ENCODE measurements at places on chromosomes 2 and 18. TPM values are rescaled to one million over a fixed set of nuclear protein-coding genes. Genes with fewer than 3 reads are reported as not detected.

DNA sequence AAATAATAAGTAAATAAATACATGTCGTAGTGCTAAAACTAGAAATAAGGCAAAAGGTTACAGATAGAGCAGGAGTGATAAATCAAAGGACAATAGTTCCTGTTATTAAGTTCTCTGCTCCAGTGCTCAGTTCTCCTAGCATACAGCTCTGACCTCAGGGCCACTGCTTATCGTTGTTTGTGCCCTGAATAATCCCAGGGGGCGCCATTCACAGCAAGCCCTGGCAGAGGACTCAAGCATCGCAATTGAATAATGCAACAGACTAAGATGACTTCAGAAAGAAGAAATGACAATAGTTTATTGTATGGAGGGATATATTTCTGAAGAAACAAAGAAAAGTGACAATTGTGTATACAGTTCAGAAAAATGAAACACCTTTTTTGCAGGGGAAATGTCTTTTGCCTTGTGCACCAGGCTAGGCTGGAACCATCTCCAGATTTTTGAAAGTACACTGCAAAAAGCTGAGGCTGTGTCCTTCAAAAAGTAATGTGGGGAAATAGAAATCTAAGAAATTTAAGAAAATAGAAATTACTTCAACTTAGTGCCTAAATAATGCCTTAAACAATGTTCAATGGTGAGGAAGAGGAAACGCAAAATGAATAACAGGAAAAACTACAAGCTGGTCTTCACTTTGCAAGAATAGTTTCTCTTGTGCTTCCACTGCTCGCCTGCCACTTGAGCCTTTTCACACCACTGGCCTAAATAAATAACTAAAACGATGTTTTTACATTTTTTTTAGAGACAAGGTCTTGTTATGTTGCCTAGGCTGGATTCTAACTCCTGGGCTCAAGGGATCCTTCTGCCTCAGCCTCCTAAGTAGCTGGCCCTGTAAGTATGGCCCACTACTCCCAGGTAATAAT lies 19.0 kb upstream of the CCNYL1 start:
- peaks cover 39% of the 10 kb centered on the region for H3K4me1 ChIP-seq
- H3K36me3 ChIP-seq, result no peaks in the 10 kb centered on the region
- no peaks in the 10 kb centered on the region for H3K27me3 ChIP-seq
- H3K27ac ChIP-seq, result peak overlapping the region; percentile 88
- no peak overlapping the region for H3K4me3 ChIP-seq

DNA sequence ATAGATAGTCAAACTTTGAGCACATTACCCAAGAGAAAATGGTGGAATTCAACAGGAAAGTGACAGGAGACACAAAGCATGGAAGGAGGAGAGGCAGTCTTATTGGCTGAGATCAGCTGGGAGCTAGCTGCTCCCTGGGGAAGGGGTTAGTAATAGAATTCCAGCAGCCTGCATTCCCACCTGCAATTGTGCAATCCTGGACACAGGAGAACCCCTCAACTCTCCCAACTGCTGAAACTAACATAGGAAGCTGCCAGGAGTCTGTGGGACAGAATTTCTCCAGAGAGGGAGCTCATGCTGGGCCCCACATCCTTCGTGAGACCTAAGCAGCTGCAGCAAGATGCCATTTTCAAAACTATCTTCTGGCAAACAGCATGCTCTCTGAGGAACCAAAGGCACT lies 69.8 kb upstream of the ACVR1C start:
- no peaks in the 10 kb centered on the region for H3K27me3 ChIP-seq
- no peak overlapping the region for H3K27ac ChIP-seq
- H3K4me3 ChIP-seq, result no peak overlapping the region
- no peak for DNase-seq
- H3K36me3 ChIP-seq, result no peaks in the 10 kb centered on the region

GRCh38 chr2:73043929-73044832 lies 27.3 kb downstream of the SFXN5 start:
- no peak for DNase-seq
- no peak overlapping the region for H3K27ac ChIP-seq

- H3K4me3 ChIP-seq, result no peak overlapping the region
- peaks cover 37% of the 10 kb centered on the region for H3K4me1 ChIP-seq
- H3K27ac ChIP-seq, result peak overlapping the region; percentile 35
- DNase-seq, result peak; percentile 82
- no peaks in the 10 kb centered on the region for H3K36me3 ChIP-seq
Observed at GRCh38 chr2:47065771-47066380, 89.2 kb downstream of the STPG4 start.

- no peak for DNase-seq
- peaks cover 38% of the 10 kb centered on the region for H3K27me3 ChIP-seq
- no peaks in the 10 kb centered on the region for H3K4me1 ChIP-seq
- no peaks in the 10 kb centered on the region for H3K36me3 ChIP-seq
Observed at GRCh38 chr2:41580806-41581205, 467.0 kb upstream of the PKDCC start.

- no peak for DNase-seq
- no peaks in the 10 kb centered on the region for H3K36me3 ChIP-seq
- H3K4me1 ChIP-seq, result no peaks in the 10 kb centered on the region
Observed at GRCh38 chr2:239538357-239539052, 137.7 kb upstream of the HDAC4 start.

- peaks cover 7% of the 10 kb centered on the region for H3K4me1 ChIP-seq
- H3K36me3 ChIP-seq, result no peaks in the 10 kb centered on the region
- H3K27me3 ChIP-seq, result no peaks in the 10 kb centered on the region
Observed at GRCh38 chr2:97970293-97971060, 25.3 kb downstream of the TMEM131 start.

DNA sequence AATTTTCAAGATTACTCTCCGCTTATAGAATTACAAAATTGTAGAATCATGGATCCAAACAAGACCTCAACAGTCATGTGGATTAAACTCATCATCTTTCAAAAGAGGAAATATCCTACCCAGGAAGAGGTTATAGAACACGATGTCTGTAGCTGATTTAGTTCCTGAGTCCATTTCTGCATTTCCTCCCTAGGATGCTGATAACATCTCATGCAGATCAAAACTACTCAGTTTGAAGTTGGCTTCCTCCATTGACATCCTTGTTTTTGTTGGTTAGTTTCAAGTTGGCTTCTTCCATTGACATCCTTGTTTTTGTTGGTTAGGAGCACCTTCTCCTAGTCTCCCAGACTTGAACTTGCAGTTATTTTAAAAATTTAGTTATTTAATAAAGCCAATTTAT lies 147.5 kb downstream of the PARD3B start:
- no peaks in the 10 kb centered on the region for H3K27me3 ChIP-seq
- DNase-seq, result no peak
- H3K36me3 ChIP-seq, result no peaks in the 10 kb centered on the region
- no peak overlapping the region for H3K27ac ChIP-seq
- no peaks in the 10 kb centered on the region for H3K4me1 ChIP-seq

DNA sequence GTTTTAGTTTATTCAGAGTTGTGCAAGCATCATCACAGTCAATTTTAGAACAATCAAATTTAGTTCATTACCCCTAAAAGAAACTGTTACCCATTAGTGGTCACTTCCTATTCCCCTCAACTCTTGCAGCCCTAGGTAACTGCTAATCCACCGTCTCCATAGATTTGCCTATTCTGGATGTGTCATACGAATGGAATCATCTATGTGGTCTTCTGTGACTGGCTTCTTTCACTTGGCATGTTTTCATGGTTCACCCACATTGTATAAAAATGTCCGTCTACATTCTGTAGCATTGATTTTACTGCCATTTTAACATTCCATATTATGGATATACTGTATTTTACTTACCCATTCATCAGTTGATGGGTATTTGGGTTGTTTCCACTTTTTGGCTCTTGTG lies 5.3 kb upstream of the CEP68 start:
- H3K36me3 ChIP-seq, result no peaks in the 10 kb centered on the region
- no peak for DNase-seq
- no peak overlapping the region for H3K27ac ChIP-seq
- no peak overlapping the region for H3K4me3 ChIP-seq
- no peaks in the 10 kb centered on the region for H3K27me3 ChIP-seq

- H3K4me3 ChIP-seq, result no peak overlapping the region
- peaks cover 11% of the 10 kb centered on the region for H3K4me1 ChIP-seq
- H3K27me3 ChIP-seq, result no peaks in the 10 kb centered on the region
- no peak for DNase-seq
Observed at GRCh38 chr2:224938651-224939182, 103.6 kb downstream of the DOCK10 start.

GRCh38 chr2:46364797-46365457 lies 67.7 kb downstream of the EPAS1 start:
- peak; percentile 83 for DNase-seq
- peaks cover 5% of the 10 kb centered on the region for H3K36me3 ChIP-seq
- H3K27me3 ChIP-seq, result no peaks in the 10 kb centered on the region
- peaks cover 11% of the 10 kb centered on the region for H3K4me1 ChIP-seq
- H3K27ac ChIP-seq, result no peak overlapping the region

DNA sequence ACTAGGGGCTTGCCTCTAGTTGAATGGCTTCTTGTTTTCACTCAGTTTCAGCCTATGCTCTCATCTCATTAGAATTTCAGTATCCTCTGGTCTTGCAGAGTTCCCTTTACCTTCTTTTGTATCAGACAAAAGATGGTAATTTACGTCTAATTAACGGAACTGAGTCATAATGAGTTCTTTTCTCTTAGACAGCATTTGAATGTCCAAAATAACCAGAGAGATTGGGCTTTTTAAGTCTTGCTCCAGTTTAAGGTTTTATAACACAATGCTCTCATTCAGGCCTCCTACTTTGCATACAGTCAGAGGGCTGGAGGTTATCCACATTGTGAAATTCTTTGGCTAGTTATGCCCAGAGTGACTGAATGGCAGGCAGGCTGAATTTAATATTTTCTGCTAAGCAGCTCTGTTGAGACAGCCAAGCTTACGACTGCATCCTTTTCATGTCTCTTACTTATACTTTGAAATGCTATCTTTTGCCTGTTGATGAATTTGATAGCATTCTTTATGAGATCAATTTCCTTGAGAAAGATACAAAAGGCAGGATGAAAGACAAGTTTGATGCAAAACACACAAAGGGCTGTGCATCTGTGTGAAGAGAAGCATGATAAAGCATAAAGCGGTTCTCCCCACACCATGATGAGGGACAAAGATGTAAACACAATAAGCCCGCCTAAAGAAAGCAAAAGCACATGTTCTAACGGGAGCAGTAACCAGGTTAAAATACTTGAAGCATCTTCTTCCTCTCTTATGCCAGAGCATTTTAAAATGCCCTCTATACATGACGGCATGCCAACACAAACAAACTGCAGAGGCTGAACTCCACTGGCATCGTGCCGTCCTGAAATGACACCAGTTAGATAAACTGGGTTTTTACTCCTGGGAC lies 90.0 kb downstream of the CDH2 start:
- no peaks in the 10 kb centered on the region for H3K27me3 ChIP-seq
- H3K4me3 ChIP-seq, result no peak overlapping the region
- DNase-seq, result no peak
- no peaks in the 10 kb centered on the region for H3K4me1 ChIP-seq
- H3K36me3 ChIP-seq, result no peaks in the 10 kb centered on the region

- no peaks in the 10 kb centered on the region for H3K36me3 ChIP-seq
- no peaks in the 10 kb centered on the region for H3K4me1 ChIP-seq
- no peaks in the 10 kb centered on the region for H3K27me3 ChIP-seq
- DNase-seq, result peak; percentile 44
Observed at GRCh38 chr18:22268641-22269128, 99.3 kb downstream of the GATA6 start.

DNA sequence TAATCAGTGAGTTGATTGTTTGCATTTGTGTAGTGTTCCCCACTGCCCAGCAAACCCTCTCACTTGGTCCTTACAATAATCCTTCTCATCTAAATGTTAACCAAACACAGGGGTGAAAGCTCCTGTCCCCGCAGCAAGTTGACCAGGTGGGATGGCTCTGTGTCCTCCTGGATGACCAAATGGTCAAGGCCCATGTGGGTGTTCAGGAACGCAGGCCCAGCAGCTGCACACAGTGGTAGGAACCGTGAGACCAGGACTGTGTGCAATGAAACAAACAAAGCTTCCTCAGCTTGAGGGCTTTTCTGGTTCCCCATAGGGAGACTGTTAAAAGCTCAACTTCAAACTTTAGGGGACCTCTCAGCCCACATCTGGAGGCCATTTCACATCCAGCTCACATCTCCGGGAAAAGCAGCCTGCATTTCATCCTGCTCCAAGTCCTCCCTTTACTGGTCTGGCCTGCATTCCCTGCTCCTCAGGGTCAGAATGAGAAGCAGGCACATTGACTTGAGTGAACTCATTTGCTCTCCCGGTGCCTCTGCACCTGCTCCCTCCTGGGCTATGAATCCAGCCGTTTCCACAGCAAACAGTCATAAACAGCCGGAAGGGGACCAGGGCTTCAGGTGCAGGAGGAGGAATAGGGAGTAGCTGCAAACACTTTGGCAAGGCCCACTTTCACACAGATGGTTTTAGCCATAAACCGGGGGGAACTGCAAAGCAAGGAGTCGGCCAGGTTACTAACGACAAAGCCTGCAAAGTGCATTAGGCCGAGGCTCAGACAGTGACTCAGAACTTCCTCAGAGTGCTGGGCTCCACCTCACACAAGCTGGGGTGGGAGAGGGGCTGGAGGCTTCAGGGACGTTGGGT lies 144.7 kb downstream of the CAPN13 start:
- H3K4me1 ChIP-seq, result peaks cover 48% of the 10 kb centered on the region
- H3K36me3 ChIP-seq, result 0 out of 2 replicates have a peak, but pooled peaks cover under 1% of the 10 kb centered on the region
- peak; percentile 65 for DNase-seq
- H3K27ac ChIP-seq, result peak overlapping the region; percentile 40
- H3K27me3 ChIP-seq, result no peaks in the 10 kb centered on the region
- no peak overlapping the region for H3K4me3 ChIP-seq

DNA sequence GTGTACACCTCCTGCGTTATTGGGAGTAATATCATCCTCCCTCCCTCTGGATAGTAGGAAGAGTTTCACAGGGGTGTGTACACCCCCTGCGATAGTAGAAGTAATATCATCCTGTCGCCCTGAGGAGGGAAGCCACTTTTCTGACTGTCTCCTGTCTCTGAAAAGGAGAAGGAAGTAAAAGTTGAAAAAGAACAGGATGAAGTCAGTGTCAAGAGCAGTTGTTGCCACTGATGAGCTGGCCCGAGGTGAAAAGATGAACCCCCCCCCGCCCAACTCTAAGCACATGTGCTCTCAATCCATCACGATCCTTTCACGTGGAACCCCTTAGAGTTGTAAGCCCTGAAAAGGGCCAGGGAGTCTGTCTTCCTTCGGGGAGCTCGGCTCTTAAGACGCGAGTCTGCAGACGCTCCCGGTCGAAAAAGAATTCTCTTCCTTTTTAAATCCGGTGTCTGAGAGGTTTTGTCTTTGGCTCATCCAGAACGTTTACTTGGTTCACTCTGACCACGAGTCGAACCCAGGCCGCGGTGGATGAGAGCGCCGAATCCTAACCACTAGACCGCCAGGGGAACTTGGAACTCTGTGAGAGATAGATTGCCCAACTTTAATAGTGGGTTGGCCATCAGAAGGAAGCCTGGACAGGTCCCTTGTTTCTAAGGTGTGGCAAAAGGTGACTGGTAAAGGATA lies 22.4 kb upstream of the NAGK start:
- no peaks in the 10 kb centered on the region for H3K27me3 ChIP-seq
- no peak overlapping the region for H3K27ac ChIP-seq
- no peak overlapping the region for H3K4me3 ChIP-seq
- peaks cover 26% of the 10 kb centered on the region for H3K4me1 ChIP-seq

- DNase-seq, result peak; percentile 11
- peak overlapping the region; percentile 44 for H3K27ac ChIP-seq
- H3K27me3 ChIP-seq, result no peaks in the 10 kb centered on the region
- H3K4me1 ChIP-seq, result peaks cover 14% of the 10 kb centered on the region
- H3K36me3 ChIP-seq, result no peaks in the 10 kb centered on the region
Observed at GRCh38 chr18:36829362-36830157, 633 bp downstream of the KIAA1328 start.

GRCh38 chr2:198807131-198807530 lies 650.6 kb downstream of the SATB2 start:
- no peaks in the 10 kb centered on the region for H3K36me3 ChIP-seq
- H3K4me1 ChIP-seq, result peaks cover under 1% of the 10 kb centered on the region
- no peaks in the 10 kb centered on the region for H3K27me3 ChIP-seq
- DNase-seq, result no peak

Gene SERPINB3
- 5.6 TPM for total RNA-seq

Gene ELOA2
- total RNA-seq, result not detected

Gene TMEM163
- total RNA-seq, result 0.12 TPM

Gene HOXD3
- 3.0 TPM for total RNA-seq

Gene TMEM247
- not detected for total RNA-seq

Gene PASK
- 3.1 TPM for total RNA-seq

Gene ASB18
- total RNA-seq, result 0.15 TPM

Gene NAPG
- total RNA-seq, result 24.7 TPM

Measured in PC-3 (cell line).